Effector memory CD8-positive, alpha-beta T cell (primary cell): ENCODE measurements at places on chromosomes 11 and 22.

DNA sequence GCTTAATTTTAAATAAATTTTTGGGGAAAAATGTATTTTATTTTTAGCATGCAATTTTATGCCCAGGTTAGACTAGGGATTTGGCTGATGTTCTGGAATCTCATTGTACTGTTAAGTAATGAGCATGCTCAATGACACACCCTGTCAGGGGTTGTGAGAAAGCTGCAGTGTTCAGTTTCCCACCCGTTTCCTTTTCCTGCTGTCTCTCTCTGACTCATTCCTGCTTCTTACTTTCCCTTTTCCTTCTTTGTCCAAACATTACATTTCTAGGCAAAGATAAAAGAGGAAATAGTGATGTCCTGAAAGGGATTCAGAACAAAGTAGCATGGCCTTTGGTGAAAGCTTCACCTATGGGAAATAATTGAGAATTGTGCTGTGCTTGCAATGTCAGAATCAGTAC, 22.7 kb downstream of the OOSP3 start:
- H3K27me3 ChIP-seq, result peaks cover 8% of the 10 kb centered on the region
- no peaks in the 10 kb centered on the region for H3K36me3 ChIP-seq

DNA sequence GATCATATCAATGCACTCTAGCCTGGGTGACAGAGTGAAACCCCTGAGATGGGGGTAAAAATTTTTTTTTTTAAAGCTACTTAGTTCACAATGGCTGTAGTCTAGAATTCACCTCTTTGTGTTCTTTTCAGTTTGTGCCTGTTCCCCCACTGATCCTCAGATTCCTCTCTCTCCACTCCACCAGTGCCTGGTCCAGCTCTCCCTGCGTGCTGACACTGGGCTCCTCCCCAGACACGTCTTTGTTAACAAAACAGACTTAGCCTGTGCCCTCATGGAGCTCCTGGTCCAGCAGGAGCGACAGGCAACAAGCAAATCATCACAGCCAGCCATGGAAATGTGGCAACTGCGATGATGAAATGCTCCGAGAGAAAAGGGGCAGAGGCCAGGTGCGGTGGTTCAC, 34.0 kb downstream of the IFT27 start:
- H3K27ac ChIP-seq, result no peak overlapping the region
- H3K4me1 ChIP-seq, result no peaks in the 10 kb centered on the region
- H3K4me3 ChIP-seq, result no peak overlapping the region

DNA sequence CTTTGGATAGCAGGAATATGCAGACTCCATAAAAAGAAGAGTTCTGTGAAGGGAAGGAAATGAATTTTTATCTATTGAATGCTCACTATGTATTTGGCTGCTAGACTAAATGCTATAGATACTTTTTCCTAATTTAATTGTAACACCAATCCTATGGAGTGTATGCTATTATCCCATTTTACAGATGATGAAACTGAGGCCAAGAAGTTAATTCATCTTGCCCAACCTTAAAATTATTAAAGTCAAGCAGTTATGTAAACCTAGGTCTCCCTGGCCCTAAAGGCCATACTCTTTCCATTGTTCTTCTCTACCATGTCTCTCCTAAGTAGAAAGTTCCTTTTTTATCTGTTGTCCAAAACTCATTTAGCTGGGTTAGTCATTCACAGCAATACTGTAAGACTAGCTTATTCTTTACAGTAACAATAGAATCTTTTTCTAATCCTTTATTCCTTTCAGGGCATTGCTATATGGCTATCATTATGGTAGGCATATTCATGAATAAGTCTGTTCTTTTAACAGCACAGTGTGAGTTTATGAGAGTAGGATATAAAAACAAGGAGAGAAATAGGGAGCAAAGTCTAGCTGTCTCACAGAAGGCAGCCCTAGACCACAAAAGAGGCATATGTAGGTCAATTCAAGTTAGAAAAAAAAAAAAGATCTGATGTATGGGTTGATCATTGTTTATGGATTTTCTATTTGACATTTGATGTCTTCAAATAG, 50.5 kb downstream of the MAML2 start:
- H3K4me1 ChIP-seq, result peaks cover 8% of the 10 kb centered on the region
- no peak overlapping the region for H3K27ac ChIP-seq
- H3K27me3 ChIP-seq, result no peaks in the 10 kb centered on the region
- H3K4me3 ChIP-seq, result no peak overlapping the region
- H3K36me3 ChIP-seq, result peaks cover 6% of the 10 kb centered on the region

- H3K27me3 ChIP-seq, result peaks cover 49% of the 10 kb centered on the region
- H3K4me1 ChIP-seq, result peaks cover 3% of the 10 kb centered on the region
- H3K36me3 ChIP-seq, result no peaks in the 10 kb centered on the region
- peak; percentile 64 for DNase-seq
Measured at GRCh38 chr11:62324731-62325556, 12.3 kb upstream of the ASRGL1 start.
